Pancreas (tissue), 10 donors: ENCODE measurements at places on chromosomes 7 and 10. TPM values are rescaled to one million over a fixed set of nuclear protein-coding genes. Genes with fewer than 3 reads are reported as not detected.
A peak's percentile ranks its signal among the peaks of the same experiment; 100 is the strongest.

DNA sequence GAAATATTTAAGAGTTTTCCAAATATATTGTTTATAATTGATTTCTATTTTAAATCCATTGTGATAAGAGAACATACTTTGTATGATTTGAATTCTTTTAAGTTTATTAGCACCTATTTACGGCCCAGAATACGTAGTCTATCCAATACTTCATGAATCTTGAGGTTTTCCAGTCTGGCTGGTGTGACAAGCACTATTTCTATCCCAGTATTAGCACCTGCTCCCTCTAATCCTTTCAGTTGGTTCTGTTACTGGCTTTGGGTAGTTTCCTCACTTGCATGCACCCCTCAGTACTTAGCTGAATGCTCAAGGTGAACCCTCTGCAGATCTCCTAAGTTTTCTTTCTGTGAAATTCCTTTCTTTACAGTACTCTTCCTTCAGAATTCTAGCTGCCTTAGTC is 166.8 kb downstream of the C1GALT1 start:
- H3K27me3 ChIP-seq, result no peaks in the 10 kb centered on the region
- H3K36me3 ChIP-seq, result no peaks in the 10 kb centered on the region
- no peak for DNase-seq
- H3K27ac ChIP-seq, result no peak overlapping the region
- no peaks in the 10 kb centered on the region for H3K4me1 ChIP-seq

Gene SUN3
- not detected for total RNA-seq

Gene ASZ1
- total RNA-seq, result not detected

Gene IGFBP1
- not detected for total RNA-seq

Gene MRC1
- 7.1 TPM for total RNA-seq

GRCh38 chr7:140168816-140169215 is 8.0 kb downstream of the KDM7A start:
- no peak overlapping the region for H3K27ac ChIP-seq
- H3K36me3 ChIP-seq, result no peaks in the 10 kb centered on the region
- no peaks in the 10 kb centered on the region for H3K27me3 ChIP-seq
- H3K4me1 ChIP-seq, result peaks cover 16% of the 10 kb centered on the region

DNA sequence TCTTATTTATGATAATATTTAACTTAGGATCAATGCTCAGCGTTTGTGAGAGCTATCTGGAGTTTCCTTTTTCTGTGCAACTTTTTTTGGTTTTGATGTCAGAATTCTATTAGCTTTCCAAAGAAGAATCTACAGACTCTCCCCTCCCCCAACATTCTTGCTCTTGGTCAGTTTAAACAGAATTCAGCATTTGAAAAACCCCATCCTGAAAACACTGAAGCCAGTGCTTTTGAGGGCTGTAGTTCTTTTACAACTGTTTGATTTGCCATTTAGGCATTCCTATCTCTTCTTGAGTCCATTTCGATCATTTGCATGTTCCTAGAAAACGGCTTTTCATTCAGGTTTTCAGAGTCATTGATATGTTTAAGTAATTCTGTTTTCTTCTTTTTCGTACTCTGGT is 15.6 kb upstream of the CXCL12 start:
- no peak overlapping the region for H3K4me3 ChIP-seq
- no peak overlapping the region for H3K27ac ChIP-seq
- DNase-seq, result no peak
- H3K36me3 ChIP-seq, result no peaks in the 10 kb centered on the region
- H3K4me1 ChIP-seq, result no peaks in the 10 kb centered on the region
- no peaks in the 10 kb centered on the region for H3K27me3 ChIP-seq

DNA sequence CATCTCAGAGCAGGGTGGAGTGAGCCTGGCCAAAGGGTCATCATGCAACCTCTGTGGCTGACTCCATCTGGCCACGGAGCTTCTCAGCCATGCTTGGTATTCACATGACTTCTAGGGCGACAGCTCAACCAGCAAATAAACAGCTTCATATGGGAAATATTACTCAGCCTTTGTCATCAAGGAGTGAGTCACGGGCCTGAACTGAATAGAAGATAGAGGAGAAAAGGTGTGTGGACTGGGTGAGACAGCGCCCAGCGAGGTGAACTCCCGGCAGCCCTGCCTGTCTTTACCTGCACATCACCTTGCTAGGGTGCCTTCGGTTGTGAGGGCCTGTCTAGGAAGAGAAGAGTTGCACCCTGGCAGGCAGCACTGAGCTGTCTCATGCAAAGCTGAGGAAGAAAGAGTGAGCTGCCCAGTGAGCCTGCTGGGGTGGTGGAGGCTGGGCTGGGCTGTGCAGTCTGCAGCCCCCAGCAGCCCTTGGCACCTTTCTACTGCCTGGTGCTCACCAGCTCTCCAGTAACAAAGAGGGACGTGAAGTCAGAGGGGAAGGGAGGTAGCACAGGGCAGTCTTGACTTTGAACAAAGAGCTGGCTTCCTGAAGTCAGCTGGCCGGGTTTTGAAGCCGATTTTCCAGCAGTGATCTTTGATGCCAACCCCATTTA is 114.2 kb downstream of the EGFR start:
- H3K27ac ChIP-seq, result peak overlapping the region; percentile 39
- no peak for DNase-seq
- no peak overlapping the region for H3K4me3 ChIP-seq

Gene ZPBP
- 0.38 TPM for total RNA-seq

- H3K4me3 ChIP-seq, result no peak overlapping the region
- no peak overlapping the region for H3K27ac ChIP-seq
- peaks cover 44% of the 10 kb centered on the region for H3K4me1 ChIP-seq
- no peak for DNase-seq
- H3K36me3 ChIP-seq, result no peaks in the 10 kb centered on the region
Measured at GRCh38 chr7:87155788-87156187, 3.5 kb downstream of the DMTF1 start.

DNA sequence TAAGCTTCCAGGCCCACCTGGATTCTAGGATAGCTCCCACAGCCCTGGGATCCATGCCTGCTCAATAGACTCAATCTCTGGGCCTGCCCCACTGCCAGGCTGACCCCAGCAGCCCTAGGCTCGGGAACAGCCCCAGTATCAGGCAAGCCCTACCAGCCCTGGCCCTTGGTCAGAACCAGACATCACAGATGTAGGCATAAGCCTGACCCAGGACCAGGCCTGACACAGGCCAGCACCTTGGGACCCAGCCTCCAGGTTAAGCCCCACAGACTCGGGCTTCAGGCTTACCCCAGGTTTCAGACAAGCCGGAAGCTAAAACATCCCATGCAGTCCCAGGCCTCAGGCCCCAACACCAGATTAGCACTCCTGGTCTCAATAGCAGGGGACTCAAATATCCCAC is 276.2 kb upstream of the LRRTM3 start:
- no peak overlapping the region for H3K27ac ChIP-seq
- DNase-seq, result no peak
- no peaks in the 10 kb centered on the region for H3K4me1 ChIP-seq

GRCh38 chr7:41916450-41916927 is 213.6 kb upstream of the INHBA start:
- H3K27ac ChIP-seq, result no peak overlapping the region
- DNase-seq, result no peak
- no peaks in the 10 kb centered on the region for H3K4me1 ChIP-seq

GRCh38 chr10:110059925-110060324 is 52.1 kb downstream of the ADD3 start:
- DNase-seq, result no peak
- no peak overlapping the region for H3K4me3 ChIP-seq
- H3K27me3 ChIP-seq, result no peaks in the 10 kb centered on the region
- no peaks in the 10 kb centered on the region for H3K36me3 ChIP-seq
